ENCODE measurements at places on chromosomes 1 and 21.

DNA sequence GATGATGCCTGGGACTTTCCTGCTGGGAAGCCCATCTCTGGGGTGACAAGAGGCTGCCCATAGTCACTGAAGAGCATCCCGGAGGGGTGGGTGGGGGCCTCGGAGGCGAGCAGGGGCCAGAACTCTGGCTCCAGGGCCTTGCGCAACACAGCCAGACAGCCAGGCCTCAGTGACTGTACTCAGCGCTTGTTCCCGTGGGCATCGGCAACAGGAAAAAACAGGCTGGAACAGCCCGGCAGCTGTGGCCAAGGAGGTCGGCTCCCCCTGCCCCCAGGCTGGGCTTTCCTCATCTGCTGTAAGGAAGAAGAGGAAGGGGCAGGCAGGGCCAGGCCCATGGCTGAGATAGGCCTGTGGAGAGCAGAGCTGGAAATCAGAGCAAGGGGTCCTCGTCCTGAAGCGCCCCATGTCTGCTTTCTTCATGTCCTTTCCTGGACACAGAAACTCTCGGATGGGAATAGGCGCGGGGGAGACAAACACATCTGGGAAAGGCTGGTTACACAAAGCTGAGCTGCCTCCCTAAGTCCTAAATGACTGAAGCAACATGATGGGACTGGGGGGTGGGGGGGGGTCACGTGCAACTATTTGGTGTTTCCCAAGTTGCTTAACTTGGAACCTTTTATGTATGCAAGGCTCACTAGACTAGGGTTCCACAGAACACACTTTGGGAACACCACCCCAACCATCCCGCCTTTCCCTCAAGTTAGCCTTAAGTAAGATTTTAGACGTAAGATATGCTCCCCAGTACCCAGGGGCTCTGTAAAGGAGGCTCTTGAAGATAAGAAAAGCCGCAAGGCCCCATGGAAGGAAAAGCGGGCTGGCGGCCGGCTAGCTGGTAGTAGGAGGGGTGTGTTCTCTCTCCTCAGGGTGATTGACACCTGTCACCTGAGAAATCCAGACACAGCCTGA, 30.7 kb downstream of the HSPG2 start:
- DNase-seq: no peak

DNA sequence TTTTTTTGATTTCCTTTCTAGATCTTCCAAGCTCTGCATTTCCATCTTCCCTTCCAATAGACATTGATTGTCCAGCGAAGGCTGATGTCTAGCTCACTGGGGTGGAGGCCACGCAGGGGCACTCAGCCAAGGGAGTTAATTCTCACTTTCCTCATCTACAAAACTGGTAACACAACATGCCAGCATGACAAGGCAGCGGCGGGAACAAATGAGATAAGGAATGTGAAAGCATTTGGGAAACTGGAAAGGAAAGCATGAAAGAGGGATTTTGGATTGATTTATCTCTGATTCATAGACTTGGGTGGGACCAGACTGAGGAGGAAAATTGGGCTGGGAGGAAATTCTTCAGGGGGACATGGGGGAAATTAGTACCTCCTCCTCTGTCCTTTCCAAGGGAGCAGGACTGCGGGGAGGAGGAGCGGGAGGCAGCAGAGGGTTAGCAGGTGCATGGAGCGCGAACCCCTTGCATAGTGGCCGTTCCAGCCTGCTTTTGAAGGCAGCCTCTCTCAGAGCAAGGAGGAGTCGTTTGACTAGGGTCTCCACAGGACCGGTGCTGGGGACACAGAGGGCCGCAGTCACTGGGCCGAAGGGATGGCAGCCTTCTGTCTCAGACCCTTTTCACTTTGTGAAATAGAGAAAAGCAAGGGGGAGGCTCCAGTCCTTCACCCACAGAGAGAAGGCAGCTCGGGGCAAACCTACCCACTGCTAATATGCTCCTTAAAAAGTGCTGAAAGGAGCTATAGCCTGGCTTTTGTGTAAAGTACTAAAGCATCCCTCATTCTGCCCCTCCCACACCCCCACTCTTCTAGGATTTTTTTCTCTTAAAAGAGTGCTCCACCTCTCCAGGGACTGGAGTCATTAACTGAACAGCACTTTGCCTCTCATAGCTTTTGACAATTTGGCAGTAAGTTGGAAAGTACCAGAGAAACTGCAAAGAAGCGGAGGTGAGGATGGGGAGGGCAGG, 89.2 kb downstream of the PLXNA2 start:
- no peak for DNase-seq

DNA sequence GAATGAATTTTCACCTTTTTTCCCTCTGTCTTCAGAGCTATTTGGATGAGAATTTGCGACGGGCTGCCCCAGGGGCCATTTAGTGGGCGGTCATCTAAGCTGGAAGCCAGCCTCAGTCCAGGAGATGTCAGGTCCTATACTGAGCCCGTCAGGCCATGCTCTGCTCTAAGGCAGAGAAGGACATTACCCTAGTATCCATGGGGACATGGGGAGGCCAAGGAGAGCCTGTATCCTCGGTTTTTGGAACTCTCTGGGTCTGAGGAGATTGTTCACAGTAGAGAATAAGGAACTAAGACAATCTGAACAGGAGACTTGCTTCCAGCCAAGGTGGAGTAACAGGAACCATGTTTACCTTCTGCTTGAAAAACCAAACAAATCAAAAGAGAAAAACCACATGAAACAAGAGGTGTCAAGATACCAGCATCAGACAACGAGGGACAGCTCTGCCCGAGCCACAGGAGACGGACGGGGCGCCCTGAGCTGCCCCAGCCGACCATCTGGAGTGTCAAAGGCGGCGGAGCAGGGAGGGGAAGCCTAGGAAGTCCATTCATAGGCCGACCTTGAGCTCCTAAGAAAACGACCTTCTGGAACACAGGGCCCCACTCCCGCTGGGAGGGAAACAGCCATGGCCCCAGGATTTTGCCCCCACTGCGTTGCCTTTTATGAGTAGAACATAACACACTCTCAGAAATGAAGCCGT, 20.0 kb upstream of the ADARB1 start:
- no peak for DNase-seq

DNA sequence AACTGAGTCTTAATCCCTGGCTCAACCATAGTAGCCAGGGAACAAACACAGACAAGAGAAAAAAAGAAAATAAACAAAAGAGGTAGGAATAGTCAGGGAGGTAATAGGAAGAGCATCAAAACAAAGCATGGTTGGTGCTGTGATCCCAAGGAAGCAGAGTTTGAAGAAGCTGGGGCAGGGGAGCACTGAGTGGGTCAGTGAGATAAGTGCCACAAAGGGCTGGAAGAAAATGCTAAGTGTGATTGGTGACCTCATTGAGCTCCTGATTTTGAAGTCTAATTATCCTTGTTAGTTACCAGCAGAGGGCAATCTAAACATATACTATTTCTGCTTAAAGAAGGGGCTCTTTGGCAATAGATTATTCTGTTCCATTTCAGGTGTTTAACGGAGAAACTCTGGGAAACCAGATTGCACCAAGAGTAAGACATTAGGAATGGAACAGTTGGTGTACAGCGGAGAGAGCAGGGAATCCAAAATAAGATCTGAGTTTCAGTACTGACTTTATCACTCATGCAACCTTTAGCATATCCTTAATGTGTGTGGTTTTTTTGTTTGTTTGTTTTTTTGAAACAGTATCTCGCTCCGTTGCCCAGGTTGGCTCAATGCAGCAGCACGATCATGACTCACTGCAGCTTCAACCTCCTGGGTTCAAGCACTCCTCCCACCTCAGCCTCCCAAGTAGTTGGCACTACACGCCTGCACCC, 30.7 kb upstream of the KIAA1614 start:
- no peak for DNase-seq

DNA sequence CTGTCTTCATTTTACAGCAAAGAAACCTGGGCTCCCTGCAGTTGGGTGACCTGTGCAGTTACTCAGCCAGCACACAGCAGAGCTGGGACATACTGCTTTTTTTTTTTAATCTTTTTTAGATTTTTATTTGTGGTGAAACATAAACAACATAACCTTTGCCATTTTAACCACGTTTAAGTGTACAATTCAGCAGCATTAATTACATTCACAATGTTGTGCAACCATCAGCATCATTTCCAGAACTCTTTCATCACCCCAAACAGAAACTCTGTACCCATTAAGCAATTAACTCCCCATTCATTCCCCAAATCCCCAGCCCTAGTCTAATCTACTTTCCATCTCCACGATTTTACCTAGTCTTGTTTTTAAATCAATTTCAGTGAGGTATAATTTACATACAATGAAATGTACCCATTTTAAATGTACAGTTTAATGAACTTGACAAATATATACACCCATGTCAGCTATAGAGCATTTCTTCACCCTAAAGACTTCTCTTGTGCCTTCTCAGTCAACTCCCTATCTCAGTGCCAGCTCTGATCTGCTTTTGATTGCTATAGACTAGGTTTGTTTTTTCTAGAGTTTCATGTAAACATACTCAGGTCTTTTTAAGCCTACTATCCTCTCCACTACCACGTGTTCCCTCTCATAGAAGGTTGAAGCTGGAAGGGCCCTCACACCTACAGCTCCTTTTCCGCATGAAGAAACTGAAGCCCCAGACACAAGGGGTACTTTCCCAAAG, 37.8 kb upstream of the C8B start:
- no peak for DNase-seq

DNA sequence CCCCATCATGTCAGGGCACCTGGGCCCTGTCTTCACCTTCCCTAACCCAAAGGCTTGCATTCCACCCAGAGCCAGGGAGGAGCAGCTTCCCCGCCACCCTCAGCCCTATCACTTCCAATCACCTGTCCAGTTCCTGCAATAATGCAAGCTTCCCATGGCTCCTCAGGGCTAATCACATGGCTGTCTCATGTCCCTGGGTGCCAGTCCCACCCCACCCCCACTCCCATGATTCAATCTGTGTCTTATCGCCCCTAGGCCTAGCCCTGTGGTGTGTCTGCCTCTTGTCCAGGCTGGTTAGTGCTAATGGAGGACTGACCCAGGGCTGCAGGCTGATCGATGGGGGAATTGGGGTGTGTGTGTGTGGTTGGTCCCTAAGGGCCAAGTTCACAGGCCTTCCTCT, 11.0 kb upstream of the PEAR1 start:
- DNase-seq: no peak

DNA sequence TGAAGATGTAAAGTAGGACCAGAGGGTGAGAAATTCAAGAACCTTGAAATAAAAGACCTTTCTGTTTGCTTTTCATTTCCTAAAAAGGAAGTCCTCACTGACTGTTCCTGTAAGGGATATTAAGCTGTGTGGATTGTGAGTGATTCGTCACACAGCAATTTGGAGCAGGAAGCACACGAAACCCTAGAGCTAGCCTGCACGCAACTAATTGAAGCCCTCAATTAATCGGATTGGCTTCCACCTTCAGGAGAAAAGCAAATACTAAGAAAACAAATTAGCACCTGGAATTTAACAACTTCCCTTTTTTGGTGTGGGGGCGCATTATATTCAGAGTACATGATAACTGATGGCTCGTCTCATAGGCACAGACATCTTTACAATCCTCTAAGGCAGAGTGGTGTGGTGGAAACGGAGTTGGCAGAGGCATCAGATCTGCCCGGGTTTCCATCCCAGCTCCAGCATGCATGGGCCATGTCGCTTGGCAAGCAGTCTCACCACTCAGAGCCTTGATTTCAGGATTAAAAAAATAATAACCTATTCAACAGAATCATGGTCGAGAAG, 95.2 kb downstream of the KCNJ15 start:
- no peak for DNase-seq

DNA sequence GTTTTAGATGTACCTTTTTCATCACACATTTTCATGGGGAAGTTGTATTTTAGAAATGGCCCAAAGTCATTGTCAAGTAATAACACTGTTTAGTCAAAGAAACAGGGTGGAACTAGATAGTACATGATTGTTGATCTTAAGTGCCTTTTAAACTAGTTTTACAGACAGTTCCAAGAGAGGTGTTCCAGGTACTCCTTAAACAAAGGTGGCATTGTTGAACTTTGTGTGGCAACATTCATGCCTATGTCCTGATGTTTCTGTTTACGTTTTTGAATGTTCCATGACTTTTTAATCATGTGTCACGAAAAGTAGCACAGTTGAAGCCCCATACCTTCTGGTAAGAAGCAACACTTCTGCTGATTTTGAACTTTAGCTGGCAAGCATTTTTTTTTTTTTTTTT, 9.1 kb upstream of the SH3D21 start:
- DNase-seq: no peak

DNA sequence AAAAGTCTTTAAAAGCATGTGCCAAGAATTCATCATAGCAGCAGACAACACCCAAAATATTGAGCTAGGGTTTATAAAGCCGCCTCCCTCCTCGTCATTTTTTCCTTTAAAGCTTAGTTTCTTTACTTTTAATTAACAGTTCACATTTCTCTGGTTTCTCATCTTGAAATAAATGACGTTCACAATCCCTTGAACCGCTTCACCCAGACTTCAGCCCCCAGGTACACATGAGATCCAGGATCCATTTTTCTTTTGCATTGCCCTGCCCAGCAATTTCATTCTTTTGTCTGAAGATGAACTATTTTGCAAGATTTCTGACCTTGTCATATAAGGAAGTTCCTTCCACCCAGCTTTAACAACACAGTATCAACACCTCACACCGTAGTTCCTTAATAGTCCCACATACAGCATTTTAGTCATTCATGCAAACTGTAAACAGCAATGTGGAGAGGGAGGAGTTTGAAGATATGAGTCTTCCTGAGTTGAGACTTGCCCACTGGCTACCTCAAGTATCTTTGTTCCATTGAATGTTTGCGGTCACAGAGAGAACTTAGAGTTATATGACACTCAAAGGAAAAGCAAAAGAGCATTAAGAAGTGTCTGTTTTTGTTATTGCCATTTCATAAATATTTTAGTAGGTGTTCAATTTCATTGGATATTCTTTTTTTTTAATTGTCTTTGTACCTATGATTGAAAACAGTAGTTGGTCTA, 35.3 kb upstream of the CACYBP start:
- no peak for DNase-seq

- DNase-seq: no peak
Observed at GRCh38 chr1:231332761-231333160, 4.9 kb downstream of the EXOC8 start.

GRCh38 chr1:82921759-82922158, 1077.2 kb downstream of the TTLL7 start:
- DNase-seq: no peak

GRCh38 chr1:230594214-230594773, 48.0 kb upstream of the COG2 start:
- DNase-seq: no peak

DNA sequence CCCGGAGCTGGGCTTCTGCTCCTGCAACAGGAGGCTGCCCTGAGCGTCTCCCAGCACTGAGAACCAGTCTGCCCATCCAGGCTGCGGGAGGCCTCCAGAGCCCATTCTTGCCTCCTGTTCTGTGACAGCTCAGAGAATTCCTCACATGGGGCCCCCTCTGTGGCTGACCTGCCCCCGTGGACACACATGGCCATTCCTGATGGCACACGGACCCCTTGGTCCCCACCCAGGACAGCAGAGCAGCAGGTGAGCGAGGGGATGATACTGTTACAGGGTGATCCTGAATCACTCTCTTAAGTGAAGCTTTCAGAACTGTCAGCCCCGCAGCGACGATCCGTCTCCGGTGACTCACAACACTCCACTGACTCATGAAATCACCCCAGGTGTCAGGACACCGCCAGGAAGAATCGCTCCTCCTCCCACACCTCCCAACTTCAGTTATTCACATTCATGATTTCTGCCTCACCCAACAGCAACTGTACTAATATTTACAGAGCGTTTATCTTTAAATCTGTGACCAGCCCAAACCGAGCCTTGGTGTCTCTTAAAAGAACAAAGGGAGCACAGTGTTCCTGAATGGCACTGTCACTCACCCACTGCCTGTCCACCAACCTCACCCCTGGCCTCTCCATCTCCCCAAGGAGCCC, 22.5 kb downstream of the CHD5 start:
- DNase-seq: no peak
